ENCODE measurements at places on chromosomes 1 and 21.

DNA sequence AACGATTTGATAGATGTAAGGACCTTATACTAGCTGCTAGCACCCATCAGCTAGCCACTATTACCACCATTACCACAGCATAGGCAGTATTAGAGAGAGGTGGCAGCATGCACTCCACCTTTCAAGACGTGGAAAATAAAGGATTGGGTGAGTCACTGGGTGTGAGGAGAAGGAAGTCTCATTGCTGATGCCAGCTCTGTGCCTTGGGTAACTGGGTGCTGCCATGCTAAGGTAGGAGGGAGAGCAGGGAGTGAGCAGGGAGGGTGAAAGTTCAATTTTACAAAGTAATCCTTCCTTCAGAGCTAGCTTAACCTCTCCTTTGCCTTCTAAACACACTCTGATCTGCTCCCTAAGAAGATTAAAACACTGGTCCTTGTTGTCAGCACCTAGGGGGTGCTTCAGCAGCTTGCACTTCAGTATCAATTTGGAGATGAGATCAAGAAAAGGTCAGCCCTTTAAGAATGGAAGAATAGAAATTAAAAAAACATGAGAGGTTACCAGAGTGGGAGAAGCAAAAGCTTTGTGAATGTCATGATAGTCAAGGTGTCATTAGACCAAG is 1.8 kb upstream of the LIN9 start:
- DNase-seq = peak; percentile 18

DNA sequence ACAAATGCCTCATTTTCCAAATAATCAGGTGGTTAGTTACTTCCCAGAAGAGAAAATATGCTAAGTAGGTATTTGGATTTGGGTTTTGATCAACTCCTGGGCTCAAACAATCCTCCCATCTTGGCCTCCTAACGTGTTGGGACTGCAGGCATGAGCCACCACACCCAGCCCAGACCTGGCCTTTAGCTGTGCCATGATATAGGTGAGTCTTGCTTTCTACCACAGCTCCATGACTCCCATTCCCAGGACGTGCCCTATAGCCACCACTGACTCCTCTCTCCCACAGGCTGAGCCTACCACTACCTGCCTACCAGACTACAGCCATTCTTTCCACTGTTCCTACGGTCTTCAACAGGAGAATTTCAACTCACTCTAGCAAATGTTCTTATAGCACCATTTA is 1.8 kb upstream of the SLC1A7 start:
- no peak for DNase-seq

GRCh38 chr1:89688607-89689006 is 55.7 kb downstream of the LRRC8C start:
- DNase-seq = peak; percentile 12

- DNase-seq = no peak
Measured at GRCh38 chr21:15772654-15773053, 42.9 kb downstream of the USP25 start.

- peak; percentile 89 for DNase-seq
Measured at GRCh38 chr1:241990040-241990439, 8.9 kb downstream of the MAP1LC3C start.

DNA sequence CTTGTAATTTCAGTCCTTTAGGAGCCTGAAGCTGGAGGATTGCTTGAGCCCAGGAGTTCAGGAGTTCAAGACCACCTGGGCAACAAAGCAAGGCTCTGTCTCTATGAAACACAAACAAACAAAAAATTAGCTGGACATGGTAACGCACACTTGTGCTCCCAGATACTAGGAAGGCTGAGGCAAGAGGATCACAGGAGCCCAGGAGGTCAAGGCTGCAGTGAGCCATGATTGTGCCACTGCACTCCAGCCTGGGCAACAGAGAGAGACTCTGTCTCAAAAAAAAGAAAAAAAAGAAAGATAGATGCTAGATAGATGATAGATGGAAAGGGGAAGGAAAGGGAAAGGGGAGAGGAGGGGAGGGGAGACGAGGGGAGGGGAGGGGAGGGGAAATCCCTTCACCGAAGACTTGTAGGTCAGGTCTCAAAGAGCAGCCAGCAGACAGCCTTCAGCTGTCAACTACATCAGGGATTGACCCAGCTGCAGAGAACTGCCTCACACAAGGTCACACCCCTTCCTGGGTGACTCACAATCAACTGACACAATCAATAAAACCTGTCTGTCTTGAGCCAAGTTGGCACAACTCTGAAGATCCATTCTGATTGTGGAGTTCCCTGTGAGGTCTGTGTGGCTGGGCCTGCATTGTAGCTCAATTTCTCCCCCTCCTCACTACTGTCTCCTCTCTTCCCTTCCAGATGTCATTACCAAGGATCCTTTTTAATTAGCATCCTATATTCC is 200.6 kb downstream of the RGS7 start:
- peak; percentile 90 for DNase-seq

Data from DMS53 (cell line).